ENCODE measurements at places on chromosomes 2 and 18.

DNA sequence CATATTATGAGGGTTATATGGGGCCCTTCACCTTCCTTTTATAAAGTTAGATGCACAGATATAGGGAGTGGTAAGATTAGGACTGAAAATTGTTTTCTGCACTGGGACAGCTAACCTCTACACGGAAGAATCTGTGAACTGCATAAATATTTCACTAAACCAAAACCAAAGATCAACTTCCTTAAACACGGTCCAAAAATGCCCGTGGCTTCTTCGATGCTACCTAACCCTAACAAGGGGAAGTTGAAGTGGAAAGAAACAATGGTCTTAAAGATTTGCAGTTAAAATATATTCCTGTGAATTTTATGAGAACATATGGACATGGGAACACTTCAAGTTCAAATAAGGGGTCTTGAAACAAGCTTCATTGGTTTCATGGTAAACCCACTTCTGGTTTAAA, 33.3 kb upstream of the PAX3 start:
- no peak for DNase-seq

GRCh38 chr18:33505798-33506197, 65.3 kb upstream of the CCDC178 start:
- no peak for DNase-seq

GRCh38 chr18:10047237-10047636, 133.4 kb downstream of the VAPA start:
- no peak for DNase-seq

DNA sequence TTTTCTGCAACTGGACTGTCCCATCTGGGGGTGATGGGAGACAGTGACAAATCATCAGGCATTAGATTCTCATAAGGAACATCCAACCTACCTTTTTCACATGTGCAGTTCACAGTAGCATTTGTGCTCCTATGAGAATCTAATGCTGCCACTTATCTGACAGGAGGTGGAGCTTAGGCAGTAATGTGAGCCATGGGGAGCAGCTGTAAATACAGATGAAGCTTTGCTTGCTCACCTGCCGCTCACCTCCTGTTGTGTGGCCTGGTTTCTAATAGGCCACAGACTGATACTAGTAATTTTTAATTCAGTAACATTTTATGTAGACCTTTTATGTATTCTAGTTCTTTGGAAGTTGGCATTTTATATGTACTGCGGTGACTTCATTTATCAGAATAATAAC, 180.1 kb upstream of the SPOPL start:
- DNase-seq: no peak
